Left lung (tissue), 14 donors: ENCODE measurements at places on chromosomes 3 and 15. TPM values are rescaled to one million over a fixed set of nuclear protein-coding genes. Genes with fewer than 3 reads are reported as not detected.

CAMP gene
- 1.1 TPM for polyA plus RNA-seq

KLHL40 gene
- not detected for polyA plus RNA-seq

ISLR gene
- 52.0 TPM for polyA plus RNA-seq

SLC24A1 gene
- 26.9 TPM for polyA plus RNA-seq

AADAC gene
- polyA plus RNA-seq, result 0.62 TPM

ERICH6 gene
- polyA plus RNA-seq, result 0.58 TPM

MESP2 gene
- 0.14 TPM for polyA plus RNA-seq

IL17RC gene
- 51.8 TPM for polyA plus RNA-seq

TRIM42 gene
- not detected for polyA plus RNA-seq

DNASE1L3 gene
- 1.0 TPM for polyA plus RNA-seq

IL16 gene
- polyA plus RNA-seq, result 14.2 TPM

ITIH3 gene
- 3.1 TPM for polyA plus RNA-seq

DCP1A gene
- polyA plus RNA-seq, result 31.0 TPM

CYP11A1 gene
- 0.39 TPM for polyA plus RNA-seq
